Activated CD4-positive, alpha-beta T cell treated with anti-CD3 and anti-CD28 coated beads for 24 hours (primary cell): ENCODE measurements at places on chromosomes 3 and 15.
A peak's percentile ranks its signal among the peaks of the same experiment; 100 is the strongest.

DNA sequence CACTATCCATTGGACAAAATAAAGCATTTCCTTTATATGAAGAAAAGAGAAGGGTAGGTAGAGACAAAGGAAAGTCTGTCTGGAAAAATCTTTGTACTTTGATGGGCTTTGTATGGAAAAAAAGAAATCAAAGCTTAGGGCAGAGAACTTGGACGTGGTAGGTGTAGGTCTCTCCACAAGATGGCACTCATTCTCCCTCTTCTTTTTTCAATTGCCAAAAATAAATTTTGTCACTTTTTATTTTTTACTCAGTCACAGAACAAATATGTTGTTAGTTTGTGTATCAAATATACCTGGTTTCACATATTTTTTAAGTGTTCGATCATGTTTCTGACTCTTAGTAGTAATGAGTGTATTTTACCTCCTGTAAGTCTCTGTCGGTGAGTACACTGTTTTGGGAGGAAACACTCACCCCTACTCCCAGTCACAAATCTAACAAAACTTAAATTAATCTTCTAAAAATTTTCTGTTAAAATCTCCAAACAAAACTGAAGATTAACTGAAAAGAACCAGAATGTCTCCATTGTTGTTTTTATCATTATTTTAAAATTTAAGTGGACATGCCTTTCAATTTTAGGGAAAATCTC, 415.8 kb upstream of the GOLIM4 start:
- no peak for DNase-seq

GRCh38 chr3:139312416-139312815, 31.4 kb upstream of the MRPS22 start:
- DNase-seq, result no peak

DNA sequence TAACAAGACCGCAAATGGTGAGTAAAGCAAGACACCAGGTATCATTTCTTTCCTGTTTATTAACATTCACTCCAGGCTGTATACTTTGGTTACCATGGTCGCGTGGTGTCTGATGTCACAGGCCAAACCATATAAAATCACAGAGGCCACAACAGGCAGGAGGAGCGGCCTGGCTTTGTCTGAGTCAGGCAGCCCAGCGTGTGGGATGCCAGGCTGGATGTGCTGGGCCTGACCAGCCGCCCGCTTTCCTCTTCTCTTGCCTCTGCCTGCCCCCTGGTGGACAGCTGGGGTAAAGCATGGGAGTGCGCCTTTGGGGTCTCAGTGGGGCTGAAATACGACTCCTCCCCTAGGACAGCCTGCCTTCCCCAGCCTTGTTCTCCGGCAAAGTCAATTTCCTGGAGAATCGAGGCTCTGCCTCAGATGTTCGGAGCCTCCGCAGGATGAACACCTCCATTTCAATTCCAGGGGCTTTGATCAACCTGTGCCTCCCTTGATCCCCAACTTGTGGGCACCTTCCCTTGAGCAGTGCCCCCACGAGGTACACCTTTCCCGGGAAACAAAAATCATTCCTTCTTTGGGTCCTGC, 78.2 kb downstream of the CCNL1 start:
- DNase-seq, result peak; percentile 78

- no peak for DNase-seq
Observed at GRCh38 chr15:53910236-53910849, 67.9 kb upstream of the UNC13C start.

DNA sequence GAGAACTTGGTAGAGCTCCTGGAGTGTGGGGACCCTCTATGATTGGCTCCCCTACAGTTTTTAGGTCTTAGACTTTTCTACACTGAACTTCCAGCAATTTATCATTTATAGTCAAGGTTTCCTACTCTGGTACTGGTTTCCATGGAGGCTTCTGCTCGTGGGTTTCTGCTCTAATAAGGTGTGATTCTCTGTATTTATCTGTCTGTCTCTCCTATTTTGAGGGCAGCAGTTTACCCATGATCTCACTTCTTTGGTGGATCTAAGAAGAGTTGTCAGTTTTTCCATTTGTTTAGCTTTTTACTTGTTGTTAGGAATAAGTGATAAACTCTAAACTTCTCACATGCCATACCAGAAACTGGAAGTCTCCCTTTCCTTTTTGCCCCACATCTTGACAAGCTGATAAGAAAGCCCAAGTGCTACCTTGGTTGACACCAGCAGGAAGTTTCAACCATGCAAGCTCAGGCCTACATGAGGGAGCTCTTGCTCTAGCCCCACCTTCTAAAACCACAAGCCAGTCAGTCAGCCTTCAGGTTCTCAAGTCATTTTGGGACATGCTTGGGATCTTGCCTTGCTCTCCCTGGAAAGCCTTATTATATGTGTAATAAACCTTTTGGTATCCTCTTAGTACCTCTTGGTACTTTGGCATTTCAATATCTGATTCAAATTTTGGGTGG, 10.0 kb downstream of the TIMMDC1 start:
- DNase-seq, result no peak

DNA sequence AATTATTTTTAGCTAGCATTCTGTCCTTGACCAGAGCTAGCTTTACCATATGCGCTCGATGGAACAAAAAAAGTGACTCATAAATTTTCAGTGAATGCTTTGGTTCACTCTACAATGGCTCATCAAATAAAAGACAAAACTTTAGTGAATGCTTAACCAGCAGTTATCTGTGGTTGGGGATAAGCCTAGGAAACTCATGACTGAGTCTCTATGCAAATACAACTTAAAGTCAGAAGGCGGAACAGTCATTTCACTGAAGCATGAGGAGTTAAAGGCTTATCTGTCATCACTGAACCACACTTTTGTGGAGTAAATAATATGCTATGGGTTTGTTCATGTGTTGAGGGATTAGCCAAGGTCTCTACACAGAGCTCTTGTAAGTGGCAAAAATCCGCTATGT, 308.4 kb downstream of the SQOR start:
- DNase-seq, result no peak

DNA sequence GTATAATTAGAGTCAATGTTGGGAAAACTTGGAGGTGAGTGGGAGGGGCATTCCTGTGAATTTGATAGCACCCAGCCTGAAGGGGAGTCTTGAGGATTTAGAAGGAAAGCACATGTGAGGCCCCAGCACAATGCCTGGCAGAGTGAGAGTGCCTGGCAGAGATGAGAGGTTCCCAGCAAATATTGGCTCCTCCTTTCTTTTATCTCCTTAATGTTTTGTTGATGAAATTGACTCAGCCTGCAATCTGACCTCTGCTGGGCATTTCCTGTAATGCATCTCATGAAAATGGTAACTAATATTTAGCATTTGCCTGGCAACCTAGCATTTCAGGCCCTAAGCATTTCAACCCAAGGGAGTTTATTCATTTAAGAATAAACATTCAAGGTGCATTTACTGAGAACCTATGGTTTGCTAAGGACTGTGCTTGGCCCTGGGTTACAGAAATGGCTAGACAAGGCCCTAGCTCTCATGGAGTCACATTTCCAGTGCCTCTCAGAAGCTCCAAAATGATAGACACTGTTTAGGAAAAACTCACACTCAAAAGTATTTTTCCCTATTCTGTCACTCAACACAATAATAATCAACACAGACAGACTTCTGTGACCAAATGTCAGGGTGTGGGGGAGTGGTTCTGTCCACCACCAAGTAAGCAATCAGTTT, 19.0 kb downstream of the PDHB start:
- peak; percentile 40 for DNase-seq

- no peak for DNase-seq
Observed at GRCh38 chr3:115099986-115100571, 47.0 kb downstream of the ZBTB20 start.

GRCh38 chr15:58355382-58355971, 76.3 kb upstream of the LIPC start:
- DNase-seq, result no peak

GRCh38 chr3:133991209-133991608, 38.5 kb downstream of the SLCO2A1 start:
- no peak for DNase-seq

DNA sequence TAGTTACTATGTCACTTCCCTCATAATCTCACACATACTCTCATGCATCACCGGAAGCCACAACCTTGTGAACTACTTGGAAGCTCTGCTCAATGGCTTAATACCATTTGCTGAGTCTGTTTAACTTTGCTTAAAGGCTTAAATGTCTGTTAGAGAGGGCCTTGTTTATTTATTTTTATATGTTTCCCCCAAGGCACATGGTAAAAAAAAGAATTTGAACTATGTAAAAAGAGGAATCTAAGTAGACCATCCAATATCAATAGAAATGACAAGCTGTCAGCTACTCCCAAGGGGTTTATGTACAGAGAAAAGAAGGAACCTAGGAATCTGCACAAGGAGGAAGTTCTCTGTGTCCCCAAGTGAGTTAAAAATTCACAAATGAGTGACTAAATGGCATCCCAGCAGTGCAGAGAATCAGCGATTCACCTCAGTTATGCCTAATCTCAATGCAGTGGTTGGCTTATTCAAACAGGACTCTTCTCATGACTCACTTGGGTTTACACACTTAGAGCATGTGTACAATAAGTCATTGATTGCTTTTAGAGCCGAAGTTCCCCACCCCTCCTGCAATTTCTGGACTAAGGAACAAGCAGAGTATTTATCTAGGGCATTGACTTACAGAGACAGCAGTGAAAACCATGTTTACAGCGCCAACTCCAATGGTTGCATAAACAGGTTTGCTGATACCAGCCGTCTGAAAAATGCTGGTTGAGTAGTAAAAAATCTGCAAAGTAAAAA, 24.4 kb downstream of the SLC2A2 start:
- no peak for DNase-seq

DNA sequence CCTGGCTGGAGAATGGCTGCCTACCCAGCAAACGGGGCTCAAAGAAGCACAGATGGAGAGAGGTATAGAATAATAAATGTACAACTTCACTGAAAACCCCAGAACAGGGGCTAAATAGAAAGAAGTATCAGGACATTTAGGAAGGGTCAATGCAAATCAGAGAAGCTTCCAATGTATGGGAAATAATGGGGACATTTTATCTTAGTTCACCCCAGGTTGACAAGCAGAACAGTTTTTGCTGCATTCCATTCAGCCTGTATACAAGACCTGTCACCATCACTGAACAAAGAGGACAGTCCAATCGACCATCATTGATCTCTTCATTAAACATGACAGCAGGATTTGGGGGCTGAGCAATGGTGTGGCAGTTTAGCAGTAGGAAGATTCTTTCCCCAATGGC, 68.1 kb downstream of the MYH15 start:
- no peak for DNase-seq

- no peak for DNase-seq
Observed at GRCh38 chr3:45486136-45486535, 97.8 kb downstream of the LARS2 start.

DNA sequence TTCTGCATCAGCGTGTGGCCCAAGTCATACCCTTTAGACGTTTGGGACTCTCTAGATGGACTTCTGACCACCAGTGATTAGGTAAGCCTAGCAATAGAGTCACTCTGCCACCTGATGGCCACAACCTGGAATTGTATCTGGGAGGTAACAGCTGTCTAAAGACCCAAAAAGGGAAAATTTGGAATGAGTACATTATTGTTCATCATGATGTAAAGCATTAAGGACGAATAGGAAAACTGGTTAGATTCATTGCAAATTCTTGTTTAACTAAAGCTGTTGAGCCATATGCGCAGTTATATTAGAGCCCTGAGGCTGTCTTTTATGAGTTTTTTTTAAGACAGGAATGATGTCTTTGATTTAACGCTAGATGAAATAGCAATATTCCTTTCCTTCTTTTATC, 63.6 kb downstream of the FAM81A start:
- no peak for DNase-seq

DNA sequence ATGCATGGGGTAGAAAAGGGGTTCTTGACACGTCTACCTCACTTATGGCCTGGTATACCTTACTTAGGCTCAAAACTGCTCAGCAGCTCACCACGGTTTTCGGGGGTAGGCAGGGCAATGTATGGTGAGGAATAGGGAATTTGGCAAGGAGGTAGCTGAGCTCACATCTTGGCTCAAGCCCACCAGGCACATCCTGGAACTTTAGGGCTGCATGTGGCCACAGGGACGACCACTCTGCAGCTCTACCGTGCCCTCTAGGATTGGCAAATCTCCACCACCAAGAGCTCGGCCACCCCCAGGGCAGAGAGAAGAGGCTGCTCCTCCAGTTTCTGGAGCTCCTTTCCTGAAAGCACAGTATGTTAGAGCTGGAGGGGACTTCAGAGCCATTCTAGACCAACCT, 69.7 kb downstream of the MRPL46 start:
- DNase-seq, result no peak

DNA sequence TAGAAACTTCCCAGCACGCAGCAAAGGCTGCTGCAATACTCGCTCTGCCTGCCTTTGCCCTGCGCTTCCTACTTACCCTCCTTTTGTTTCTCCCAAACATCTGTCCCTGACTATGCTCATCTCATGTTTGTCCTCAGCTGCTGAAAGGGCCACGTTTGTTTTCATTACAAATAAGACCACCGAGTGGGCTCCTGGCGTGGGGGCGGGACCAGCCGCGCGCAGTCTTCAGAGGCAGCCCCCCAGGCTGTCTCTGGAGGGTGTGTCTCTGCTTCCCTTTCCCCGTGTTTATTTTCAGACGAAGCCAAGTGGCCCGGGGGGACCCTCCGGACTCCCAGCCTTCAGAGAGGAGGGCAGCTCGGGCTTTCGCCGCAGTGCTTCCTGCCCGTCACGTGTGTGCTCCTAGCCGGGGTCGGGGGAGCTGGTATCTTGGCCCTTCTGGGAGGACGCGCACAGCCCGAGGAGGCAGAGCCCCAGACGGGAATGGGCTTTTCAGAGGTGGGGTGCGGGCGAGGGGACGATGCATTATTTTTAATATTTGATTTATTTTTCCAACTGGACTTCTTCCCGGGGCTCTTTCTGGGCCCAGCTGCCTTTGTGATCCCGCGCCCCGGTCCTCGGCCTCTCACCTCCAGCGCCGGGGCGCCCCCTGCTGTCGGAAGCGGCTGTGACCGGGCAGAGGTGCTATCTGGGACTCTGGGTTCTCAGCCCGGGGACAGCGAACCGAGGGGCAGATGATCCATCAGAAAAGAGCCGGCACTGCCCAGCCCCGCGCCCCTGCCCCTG, 70.0 kb upstream of the CGNL1 start:
- DNase-seq, result peak; percentile 83
